Activated CD4-positive, alpha-beta T cell treated with anti-CD3 and anti-CD28 coated beads, Interleukin-2, Interleukin-4, amounts not matched to agents 100 ng/mL and 50 ng/mL, durations not matched to agents 16 hours and 8 hours (primary cell): ENCODE measurements at places on chromosomes 2 and 18.

- DNase-seq, result no peak
These were observed 464 bp downstream of the COL4A4 start for GRCh38 chr2:227163485-227163997.

GRCh38 chr2:27690052-27690451, 26.4 kb downstream of the SLC4A1AP start:
- no peak for DNase-seq

DNA sequence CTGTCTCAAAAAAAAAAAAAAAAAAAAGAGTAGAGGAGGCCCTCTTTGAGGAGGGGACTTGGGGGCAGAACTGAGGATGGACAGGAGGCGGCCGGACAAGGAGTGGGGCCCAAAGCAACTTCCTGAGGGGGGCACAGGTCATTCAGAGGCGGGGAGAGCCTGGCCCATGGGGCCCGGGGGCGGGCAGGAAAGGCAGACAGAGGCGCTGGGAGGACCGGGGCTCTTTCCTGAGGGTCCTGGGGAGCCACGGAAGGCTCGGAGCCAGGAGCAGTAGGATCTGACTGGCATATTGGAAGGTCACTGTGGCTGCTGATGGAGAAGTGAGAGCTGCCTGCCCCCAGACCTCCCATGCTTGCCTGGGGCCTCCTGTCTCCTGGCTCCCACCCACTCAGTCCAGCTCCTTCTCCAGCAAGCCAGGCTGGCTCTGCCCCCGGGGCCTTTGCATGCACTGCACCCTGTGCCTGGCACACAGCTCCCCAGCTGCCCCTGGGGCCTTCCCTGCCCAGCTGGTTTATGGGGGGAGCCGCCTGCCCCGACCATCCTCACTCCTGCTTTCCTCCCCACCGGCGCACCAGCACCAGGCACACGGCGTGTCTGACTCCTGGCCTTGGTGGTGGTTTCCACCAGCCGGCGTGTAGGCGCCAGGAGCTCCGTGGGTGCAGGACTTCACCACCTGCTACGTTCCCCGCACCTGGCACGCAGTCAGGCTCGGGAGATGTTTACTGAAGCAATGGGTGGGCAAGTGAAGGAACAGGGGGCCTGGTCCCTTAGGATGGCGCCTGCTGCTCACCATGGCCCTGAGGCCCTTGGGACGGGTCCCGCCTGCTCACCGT, 5.6 kb downstream of the ESPNL start:
- no peak for DNase-seq

- DNase-seq, result no peak
These were observed 124.0 kb upstream of the SEC11C start for GRCh38 chr18:59015531-59016152.

- DNase-seq, result no peak
These were observed 140.9 kb downstream of the DTNB start for GRCh38 chr2:25532521-25532920.

DNA sequence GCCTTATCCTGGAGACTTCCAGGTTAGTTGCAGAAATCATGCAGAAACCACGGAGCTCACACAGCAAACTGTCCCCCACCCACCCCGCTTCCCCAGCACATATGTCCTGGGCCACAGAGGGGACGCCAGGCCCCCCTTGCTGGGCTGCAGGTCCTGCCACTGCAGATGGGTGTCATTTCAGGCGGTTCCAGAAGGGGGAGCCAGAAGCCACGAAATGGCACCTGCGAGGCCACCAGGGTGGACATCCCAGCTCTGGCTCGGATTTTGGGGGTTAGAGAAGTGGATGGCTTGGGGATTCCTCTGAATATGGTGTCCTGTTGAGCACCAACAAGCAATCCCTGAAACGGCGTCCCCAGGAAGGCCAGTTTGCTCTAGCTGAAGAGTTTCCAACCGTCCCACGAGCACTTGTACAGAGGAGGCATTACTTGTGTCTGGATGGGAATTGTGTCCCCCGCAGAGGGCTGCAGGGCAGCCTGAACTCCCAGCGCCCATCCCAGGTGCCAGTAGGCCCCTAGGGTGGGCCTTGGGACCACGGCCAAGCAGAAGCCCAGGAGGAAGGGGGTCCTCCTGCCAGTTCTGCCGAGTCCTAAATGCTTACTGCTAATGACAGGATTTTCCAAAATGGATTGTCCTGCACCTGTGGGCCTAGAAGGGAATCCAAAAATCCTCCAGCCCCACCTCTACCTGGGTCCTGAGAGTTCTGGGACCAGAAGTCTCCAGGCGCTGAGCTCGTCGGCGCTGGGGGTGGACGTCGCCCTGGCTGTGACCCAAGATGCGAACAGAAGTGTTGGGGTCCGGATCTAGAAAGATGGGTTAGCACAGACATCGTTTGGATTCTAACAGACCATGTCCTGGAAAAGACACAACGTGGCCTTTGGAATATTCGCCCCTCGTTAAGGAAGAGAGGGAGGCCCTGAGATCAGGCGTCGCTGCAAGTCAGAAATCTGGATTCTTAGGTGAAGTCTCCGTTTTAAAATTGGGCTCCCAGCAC, 14.6 kb upstream of the NFATC1 start:
- peak; percentile 68 for DNase-seq

DNA sequence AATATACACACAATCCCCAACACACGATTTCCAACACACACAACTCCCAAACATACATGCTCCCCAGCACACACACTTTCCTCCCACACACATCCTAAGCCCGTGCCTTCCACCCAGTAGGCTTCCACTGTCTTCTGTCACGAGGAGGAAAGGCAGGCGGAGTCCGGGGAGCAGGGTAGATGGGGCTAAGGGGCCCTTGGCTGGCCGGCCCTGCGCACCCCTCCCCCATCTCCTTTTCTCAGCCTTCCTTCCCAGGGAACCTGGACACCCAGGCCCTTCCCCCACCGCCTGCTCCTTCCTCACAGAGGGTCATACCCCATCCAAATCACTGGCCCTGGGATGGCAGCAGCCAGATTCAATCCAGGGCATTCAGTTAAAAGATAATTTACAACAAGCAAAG, 3.4 kb upstream of the PDCD1 start:
- no peak for DNase-seq

DNA sequence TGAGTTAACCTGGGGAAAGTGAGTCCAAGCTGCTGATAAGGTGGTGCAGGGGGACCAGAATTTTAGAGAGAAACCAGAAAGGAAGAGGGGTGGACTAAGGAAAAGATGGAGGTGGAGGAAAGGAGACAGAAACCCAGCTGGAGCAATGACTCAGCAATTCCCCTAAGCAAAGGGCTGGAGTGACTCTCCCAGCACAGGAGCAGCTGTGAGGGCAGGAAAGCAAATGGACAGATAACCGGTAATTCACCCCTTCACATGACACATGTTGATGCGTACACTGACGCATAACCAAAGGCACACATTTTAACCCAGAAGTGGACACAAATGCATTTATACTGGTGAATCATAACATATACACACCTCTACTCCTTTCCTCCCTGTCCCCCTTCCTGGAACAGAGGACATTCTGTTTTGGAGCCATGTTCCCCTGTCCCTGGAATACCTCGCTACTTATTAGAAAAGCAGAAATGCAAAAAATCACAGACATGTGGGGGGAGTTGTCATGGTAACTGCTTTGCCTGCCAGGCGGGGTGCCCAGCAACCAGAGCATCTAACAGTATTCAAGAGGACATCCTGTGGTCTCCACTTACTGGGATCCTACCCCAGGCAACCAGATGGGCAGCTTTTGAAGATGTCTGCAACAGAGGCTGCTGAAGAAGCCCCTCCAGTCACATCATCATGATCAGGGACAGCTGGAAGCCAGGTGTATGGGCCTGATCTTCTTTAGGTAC, 4.7 kb downstream of the CDK5R2 start:
- DNase-seq, result no peak

GRCh38 chr2:170770606-170771420, 635 bp downstream of the ERICH2 start:
- DNase-seq, result peak; percentile 71
